ENCODE measurements at places on chromosomes 2 and 18. TPM values are rescaled to one million over a fixed set of nuclear protein-coding genes. Genes with fewer than 3 reads are reported as not detected.

EIF4E2 gene
- 41.1 TPM for total RNA-seq

ZNG1B gene
- 38.4 TPM for total RNA-seq

DQX1 gene
- not detected for total RNA-seq

TUBB8B gene
- total RNA-seq: not detected

FAM228A gene
- total RNA-seq: 0.16 TPM

CD207 gene
- total RNA-seq: not detected

BCL11A gene
- total RNA-seq: 31.6 TPM

- DNase-seq: no peak
Observed at GRCh38 chr2:11589316-11589940, 55.6 kb downstream of the GREB1 start.

GRCh38 chr2:42835577-42836371, 43.4 kb upstream of the HAAO start:
- DNase-seq: no peak

- DNase-seq: no peak
Observed at GRCh38 chr2:108570416-108570815, 36.1 kb downstream of the LIMS1 start.

GRCh38 chr2:66095820-66096345, 339.0 kb upstream of the MEIS1 start:
- no peak for DNase-seq

DNA sequence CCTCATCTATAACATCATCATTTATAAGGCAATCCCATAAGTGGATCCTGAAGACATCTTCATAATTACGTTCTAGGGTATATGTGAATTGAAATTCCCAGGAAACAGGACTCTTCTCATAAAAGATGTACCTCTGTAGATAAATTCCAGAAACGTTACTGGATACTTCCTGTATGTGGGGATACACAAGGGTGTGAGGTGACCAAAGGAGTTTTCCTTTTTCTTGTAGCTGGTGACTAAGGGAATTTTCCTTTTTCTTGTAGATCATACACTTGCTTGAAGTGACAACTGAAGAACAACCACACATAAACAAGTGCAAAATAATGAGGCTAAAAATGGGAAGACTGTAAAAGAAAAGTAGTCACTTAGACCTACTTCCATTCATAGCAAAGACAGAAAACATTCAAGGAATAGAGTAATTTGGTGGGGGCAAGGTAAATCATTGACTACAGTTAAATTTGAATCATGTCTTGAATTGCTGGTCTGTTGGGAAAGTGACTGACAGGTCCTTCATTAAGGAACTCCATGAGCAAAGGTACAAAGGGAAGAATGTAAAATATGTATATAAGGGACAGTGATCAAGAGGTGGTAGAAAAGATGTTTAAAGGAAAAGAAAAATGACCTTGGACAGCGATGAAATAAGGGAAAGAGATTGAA, 53.2 kb upstream of the UBE2E3 start:
- DNase-seq: no peak

- peak; percentile 95 for DNase-seq
Observed at GRCh38 chr2:20822535-20823490, at the start of gene LDAH. Gene LDAH (minus strand): TSS chr2:20823101. CDS start chr2:20801463, 21,638 bp downstream.

GRCh38 chr2:64812285-64812684, 158.6 kb upstream of the SERTAD2 start:
- DNase-seq: no peak

DNA sequence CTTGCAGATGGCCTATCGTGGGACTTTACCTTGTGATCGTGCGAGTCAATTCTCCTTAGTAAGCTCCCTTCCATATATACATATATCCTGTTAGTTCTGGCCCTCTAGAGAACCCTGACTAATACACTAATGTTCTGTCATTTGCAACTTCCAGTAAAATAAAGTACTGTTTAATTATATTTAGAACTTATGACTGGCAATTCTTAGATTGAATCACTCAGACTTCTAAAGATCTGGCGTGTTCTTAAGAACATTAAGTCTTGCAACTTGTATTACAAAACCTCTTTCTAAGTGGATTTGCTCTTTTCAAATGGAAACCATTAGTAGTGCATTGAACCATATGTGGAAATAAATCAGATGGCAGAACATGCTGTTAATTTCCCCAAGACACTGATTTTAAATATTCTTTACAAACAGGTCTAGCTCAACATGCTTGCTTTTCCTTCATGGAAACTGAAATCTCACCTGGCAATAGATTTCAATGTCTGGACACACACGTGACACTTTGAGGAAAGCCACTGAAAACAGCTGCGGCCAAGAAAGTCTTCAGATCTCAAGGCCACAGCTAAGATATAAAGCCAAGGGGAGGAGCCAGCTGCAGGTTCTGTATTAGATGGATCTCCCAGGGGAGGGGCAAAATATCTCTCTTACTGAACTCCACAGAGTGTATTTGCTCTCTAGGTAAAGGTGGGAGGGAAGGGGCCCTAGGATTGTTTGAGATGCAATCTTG, 50.6 kb downstream of the PMAIP1 start:
- no peak for DNase-seq

DNA sequence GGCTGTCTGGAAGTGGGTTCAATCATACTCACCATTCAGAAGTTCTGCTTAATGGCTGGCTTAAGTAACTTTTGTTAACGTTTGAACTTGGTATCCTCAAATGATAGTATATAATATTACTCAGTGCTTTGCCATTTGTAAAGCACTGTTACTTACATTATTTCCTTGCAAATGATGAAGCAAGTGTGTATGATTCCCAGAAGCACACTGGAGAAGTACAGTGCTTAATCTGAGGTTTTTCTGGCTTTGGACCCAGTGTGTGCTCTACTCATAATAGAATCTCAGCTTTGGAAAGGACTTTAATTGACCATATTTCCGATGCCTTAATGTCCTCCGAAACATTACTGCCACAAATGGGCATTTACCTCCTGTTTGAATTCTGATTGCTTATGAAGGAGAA, 63.3 kb downstream of the MAP3K20 start:
- DNase-seq: no peak

DNA sequence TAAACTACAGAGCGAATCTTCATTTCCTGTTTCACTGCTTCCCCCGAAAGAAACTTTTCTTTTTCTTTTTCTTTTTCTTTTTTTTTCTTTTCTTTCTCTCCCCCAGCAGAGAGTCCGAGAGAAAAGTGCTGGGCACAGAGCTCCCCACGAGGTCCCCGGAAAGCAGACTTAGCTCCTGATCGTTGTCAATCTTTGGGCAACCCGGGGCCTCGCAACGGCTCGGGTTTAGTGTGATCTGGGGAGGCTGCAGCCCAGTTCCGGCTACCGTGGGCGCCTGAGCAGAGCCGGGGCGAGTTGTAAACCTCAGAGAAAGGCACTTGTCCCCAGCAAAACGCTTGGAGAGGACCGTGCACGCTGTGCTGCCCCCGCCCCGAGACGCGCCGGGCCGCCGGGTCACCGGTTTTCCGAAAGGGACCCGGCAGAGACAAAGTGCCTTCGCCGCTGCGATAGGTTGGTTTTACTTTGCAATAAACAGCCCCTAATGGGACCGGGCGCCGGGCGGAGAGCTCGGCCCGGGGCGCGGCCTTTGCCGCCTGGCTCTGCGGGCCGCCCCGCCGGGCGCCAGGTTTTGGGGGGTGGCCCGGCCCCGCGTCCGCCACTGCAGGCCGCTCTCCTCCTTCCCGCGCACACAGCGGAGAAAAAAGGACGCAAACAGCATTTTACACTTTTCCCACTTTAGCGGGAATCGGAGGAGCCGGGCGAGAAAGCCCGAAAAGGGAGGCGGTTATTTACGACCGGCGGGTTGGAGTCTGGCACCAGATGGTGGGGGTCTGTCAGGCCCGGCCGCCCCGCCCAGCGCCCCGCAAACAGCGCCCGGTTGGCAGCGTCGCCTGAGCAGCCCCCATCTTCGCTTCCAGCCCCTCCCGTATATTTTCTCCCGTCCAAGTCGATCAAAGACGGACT, 136.0 kb downstream of the INSIG2 start:
- DNase-seq: peak; percentile 48

GRCh38 chr2:8481463-8482009, 200.3 kb upstream of the ID2 start:
- DNase-seq: no peak

GRCh38 chr18:58580623-58581022, 48.3 kb downstream of the ALPK2 start:
- DNase-seq: no peak

DNA sequence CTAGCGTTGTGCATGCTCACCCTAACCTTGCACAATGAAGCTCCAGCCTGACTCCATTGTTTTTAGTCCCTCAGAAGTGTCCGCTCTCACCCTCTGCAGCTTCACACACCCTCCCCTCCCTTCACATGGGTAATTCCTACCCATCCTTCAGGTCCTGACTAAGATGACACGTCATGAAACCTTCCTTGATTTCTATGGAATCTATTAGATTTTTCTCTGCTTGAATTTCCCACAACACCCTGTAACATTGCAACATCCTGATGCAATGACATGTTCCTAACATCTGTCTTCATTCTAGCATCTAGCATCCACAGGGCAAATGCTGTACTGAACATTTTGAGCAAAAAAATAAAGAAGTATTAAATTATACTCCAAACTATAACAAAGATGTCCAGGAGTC, 77.0 kb upstream of the PID1 start:
- no peak for DNase-seq

GRCh38 chr2:71045865-71046548, 22.4 kb upstream of the NAGK start:
- DNase-seq: no peak
